Muscle of back (tissue), 13 donors: ENCODE measurements at places on chromosomes 2 and 18.

- DNase-seq: no peak
Measured at GRCh38 chr2:105272176-105272575, 30.6 kb downstream of the GPR45 start.

GRCh38 chr18:13434854-13435253 lies 216.3 kb downstream of the LDLRAD4 start:
- DNase-seq: no peak

DNA sequence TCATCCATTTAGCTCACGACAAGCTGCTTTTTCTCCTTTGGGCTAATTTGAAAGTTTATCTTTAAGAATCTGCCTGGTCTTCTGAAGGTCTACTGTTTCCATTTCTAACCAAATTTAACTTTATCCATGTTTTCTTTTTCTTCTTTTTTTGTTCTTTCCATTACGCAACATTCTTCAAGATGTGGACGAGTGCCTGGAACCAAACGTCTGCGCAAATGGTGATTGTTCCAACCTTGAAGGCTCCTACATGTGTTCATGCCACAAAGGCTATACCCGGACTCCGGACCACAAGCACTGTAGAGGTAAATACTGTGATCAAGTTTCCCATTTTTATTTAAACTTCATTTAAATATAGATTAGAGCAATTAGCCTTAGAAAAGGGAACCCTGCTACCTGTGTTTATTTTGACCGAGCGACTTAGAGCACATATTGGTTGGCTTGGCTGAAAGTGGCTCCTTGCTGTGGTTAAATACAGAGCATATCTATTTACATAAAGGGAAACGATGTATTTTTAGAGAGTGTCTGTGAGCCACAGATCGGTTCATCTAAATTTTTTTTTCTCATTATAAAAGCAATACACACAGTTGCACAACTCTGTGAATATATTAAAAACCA lies 183.4 kb upstream of the RASGRP3 start:
- no peak for DNase-seq

DNA sequence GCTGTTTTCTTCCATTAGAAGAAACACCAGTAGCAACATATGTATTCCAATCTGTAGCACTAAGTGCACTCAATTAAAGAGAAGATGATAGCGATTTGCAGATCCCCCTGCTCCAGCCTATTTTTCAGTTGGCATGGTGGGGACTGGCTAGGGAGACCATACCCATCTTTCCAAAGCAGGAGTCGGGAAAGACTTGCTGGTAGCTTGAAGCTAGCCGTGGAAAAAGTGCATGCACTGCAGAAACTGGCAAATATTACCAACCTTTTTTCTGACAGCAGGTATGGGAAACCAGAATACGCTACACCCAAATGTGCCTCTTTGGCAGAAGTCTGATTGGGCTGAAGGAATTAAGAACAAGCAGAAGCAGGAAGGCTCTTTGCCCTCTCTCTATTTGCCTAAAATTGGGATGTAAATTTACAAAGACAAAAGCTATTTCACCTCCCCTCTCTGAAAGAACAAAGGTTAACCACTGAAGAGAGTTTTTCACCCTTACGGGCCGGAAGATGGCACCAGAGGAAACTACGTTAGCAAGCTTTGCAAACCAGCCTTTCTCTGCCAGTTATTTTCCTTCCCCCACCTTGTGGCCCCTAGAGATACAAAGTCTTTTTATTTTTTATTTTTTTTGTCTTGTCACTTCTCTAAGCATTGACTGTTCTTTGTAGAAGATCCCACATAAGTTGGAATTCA lies 273.1 kb downstream of the DLGAP1 start:
- no peak for DNase-seq

DNA sequence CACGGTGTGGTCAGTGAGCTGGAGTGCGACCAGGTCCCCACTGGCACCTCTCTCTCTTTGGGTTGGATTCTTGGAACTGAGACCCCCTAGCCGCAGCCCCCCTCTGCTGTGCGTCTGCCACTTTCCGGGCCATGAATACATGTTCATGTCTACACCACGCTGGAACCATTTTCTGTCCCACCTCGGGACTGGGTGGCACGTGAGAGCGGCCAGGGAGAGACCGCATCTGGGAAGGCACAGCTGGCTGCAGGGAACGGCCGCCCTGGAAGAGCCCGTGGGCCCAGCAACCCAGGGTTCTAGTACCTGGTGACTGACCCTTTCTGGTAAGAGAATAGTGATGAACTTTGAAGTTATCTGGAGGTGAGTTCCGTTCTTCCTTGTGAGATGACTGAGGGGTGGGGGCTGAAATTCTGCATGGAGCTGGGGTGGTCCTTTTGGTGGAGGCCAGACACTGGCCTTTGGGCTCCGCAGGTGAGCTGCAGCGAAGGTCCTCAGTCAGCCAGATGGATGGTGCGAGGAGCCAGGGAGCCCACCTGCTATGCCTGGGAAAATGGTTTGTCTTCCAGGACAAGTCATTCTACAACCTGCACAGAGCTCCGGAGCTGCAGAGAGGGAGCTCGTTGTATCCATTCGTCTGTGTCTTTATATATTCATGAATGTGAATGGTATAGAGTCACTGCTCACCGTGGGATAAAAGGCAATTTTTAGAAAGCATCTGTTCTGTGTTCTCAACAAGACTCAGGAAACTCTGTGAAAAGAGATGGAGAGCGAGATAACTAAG lies 223.5 kb downstream of the NDUFA10 start:
- DNase-seq: no peak

- DNase-seq: no peak
Measured at GRCh38 chr2:156436497-156437085, 412 bp downstream of the GPD2 start.

DNA sequence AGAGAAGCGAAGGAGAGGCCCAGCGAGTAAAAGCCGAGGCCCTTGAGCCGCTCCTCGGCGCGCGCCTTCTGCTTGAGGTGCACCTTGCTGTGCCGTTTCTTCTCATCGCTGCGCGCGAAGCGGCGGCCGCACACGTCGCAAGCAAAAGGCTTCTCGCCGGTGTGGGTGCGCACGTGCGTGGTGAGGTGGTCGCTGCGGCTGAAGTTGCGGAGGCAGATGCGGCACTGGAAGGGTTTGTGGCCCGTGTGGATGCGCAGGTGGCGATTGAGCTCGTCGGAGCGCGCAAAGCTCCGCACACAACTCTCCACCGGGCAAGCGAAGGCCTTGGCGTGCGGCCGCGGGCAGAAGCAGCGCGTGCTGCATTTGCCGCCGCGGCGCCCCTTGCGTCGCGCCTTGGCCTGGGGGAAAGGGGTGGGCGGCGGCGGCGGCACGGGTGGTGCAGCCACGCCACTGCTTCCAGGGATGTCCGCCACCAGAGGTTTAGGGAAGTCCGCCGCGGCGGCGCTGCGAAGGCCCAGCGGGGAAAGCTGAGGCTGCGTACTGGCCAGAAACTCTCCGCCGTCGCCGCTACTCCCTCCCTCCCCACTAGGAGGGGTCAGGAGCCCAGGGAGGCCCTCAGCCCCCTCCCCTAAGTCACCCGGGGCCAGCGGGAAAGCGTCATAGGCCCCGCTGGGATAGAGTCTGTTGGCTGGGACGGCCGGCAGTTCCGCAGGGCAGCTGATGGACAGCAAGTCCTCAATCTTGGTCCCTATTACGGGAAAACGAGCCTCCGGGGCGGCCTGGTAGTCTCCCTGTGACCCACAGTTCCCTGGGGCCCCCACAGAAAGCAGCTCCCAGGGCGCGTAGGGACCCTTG lies 1.7 kb downstream of the EGR4 start:
- no peak for DNase-seq

DNA sequence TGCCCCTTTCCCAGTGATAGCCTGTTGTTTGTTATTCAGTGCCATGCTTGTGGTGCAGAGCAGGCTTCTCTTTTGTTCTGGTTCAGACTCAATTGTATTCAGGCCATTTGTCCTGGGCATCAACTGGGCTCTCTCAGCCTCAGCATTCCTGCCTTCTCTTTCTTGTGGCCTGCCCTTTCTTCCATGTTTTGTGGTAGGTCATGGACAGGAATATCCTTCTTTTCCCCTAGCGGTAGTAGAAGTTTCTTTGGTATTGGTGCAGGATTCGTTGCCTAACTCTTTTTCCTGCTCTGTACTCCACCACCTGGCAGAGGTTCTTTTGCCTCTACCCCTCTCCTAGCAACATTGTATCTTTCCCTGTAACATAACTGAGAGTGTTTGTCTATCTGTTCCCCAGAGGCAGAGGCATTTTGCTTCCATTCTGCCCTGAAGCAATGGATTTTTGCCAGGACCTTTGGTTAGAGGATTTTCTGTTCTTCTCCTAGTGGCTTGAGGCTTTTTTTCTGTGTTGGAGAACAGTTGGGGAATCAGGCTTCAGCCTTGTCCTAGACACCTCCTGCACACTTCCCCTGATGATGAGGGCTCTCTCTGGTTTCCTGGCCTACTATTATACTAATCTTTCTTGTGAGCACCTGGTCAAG lies 68.5 kb downstream of the NCOA1 start:
- no peak for DNase-seq

GRCh38 chr18:54672846-54673475 lies 81.9 kb downstream of the DYNAP start:
- no peak for DNase-seq

DNA sequence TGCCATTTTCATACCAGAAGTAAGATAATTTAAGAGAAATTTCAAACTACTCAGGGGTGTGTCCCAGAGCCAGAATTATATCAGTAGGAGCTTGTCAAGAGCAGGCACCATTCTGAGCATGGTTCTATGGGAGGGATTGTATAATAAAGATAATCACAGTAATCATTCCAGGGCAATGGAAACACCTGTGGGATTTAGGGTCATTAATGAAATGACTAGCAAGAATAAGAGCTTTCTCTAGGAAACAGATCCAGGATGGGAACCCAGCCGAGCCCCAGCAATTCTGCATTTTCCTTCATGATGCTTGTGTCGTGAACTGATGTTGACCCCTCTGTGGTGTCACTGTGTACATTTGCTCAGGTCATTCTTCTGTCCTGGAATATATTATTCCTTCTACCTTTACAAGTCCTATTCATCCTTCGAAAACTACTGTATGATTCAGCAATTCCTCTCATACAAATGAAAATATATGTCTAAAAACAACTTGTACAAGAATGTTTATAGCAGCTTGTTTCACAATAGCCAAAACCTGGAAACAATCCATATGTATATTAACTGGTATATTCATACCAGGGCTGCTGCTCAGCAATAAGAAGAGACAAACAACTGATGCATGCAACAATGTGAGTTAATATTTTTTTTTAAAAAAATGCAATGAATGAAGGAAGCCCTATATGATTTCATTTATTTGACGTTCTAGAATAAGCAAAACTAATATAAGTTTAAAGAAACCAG lies 687.8 kb upstream of the KLHL29 start:
- DNase-seq: no peak

- DNase-seq: no peak
Measured at GRCh38 chr2:78061301-78061700, 539.1 kb upstream of the LRRTM4 start.

DNA sequence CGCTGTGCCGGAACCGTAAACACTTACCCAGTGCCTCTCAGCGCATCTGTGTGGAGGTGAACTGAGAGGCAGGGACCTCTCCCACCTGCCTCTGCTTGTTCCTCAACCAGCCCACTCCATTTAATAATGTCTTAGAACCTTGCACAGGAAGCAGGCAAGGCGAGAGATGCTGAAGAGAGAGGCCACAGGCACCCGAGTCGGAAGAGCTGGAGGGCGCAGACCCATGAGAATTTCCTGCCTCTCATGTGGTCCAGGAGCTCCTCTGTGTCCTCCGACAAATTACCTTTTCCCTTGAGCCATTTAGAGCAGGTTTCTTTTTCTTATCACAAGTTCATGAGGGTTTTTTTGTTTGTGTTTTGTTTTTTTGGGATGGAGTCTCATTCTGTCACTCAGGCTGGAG lies 4.9 kb upstream of the RFX8 start:
- DNase-seq: no peak

GRCh38 chr2:41965909-41966295 lies 81.9 kb upstream of the PKDCC start:
- no peak for DNase-seq

DNA sequence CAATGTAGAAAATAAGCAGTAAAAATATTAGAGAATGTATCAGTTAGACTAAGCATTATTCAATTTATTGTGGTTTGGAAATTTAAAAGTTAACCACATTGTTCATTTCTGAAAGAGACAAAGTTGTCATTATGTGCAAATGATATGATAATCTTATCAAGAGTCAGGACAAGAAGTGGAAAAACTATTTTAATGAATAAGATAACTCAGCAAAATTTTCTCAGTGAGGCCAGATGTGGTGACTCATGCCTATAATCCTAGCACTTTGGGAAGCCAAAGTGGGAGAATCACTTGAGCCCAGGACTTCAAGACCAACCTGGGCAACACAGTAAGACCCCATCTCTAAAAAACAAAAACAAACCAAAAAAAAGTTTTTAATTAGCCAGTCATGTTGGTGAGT lies 39.5 kb upstream of the CERS6 start:
- no peak for DNase-seq

- peak; percentile 64 for DNase-seq
Measured at GRCh38 chr2:197028230-197028629, 101.7 kb upstream of the PGAP1 start.

DNA sequence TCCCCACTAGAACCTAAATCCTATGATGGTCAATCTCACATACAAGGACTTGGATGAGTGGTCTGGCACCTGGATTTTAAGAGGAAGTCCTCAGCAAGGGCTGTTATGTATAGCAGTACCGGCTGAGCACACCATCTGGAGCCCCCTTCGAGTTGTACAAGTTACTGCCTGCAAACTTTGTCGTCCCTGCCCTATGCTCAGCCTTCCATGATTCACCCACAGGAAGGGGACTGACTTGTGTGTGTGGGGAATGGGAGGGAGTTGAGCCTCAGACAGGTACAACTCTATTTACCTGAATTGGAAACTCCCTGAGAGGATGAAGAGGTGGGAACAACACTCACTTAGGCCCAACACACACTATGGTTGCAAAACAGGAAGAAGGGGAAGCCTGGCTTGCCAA lies 186.6 kb downstream of the MYO5B start:
- DNase-seq: no peak

GRCh38 chr2:156907806-156908205 lies 349.7 kb upstream of the GALNT5 start:
- DNase-seq: no peak

- DNase-seq: peak; percentile 86
Measured at GRCh38 chr18:76494231-76495005, 624 bp downstream of the ZNF516 start.

DNA sequence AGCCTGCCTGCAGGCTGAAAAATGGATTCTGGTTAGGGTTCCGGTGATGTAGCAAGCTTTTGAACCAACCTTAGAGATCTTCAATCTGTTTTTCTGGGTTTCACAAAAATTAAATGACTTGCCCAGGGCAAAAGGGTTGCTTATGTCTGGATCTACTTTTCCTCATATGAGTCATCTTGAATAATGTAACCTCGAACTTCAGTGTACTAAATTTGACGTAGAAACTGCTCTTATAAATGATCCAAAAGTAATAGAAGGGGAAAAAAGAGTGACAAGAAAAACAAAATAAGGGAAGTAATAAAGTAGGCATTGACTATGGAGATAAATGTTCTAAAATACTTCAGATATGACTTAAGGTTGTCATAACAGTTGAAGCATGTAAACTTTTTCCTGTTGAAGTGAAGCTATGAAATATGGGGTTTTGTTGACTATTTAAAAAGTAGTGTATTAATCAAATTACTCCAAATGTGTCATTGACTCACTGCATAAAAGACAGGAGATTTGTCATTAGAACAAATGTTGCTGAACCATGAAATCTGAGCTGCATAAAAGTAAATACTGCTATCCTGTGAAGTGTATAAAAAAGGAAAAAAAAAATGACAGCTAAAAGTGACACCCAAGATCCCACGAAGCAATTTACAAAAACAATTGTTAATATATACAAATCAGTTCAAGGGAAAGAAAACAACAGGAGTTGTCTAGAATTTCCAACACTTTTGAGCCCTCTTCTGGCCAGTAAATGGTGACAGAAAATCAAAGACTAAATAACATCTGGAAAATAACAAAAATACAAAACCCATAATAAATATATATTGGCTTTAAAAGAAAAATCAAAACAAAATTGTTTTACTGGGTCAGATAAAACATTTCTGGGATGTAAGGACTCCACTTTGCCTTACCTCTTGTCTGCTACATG lies 103.6 kb upstream of the SERPINE2 start:
- DNase-seq: no peak
